ENCODE measurements at places on chromosomes 6 and 20. TPM values are rescaled to one million over a fixed set of nuclear protein-coding genes. Genes with fewer than 3 reads are reported as not detected.

GRCh38 chr20:19785173-19785982 is 27.3 kb downstream of the RIN2 start:
- peak; percentile 81 for DNase-seq

GRCh38 chr6:147641511-147641910 is 133.0 kb downstream of the SAMD5 start:
- DNase-seq = no peak

The PPP1R3G gene
- 1.3 TPM for total RNA-seq

GRCh38 chr20:33882481-33882880 is 71.3 kb downstream of the CHMP4B start:
- DNase-seq = no peak

- no peak for DNase-seq
These were observed 156.2 kb upstream of the CST7 start for GRCh38 chr20:24792641-24793495.

The TULP1 gene
- not detected for total RNA-seq

- no peak for DNase-seq
These were observed 12.6 kb upstream of the MUC21 start for GRCh38 chr6:30970946-30971345.

- no peak for DNase-seq
These were observed 7.9 kb upstream of the TBPL1 start for GRCh38 chr6:133945158-133945557.

The MLN gene
- not detected for total RNA-seq

GRCh38 chr6:34157236-34157830 is 11.4 kb upstream of the GRM4 start:
- no peak for DNase-seq

DNA sequence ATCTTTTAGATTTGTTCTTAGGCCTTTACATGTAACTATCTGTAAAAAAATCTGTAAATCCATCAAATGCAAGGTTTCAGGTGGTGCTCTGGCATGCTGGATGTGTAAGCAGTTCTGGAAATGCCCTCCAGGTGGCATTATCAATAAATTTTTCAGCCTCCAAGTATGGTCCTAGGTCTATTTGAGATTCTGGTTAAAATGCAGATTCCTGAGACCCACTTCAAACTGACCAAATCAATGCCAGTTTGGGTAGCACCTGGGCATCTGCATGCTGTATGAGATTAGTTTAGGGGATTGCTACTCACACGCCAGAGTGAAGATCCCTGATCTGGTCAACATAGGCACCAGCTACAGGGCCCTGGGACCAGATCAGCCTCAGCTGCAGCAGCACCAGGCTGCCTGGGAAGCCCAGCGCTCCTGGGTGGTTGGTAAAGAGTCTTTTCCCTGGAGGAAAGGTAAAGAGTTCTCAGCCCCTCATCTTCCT is 507.3 kb upstream of the CITED2 start:
- peak; percentile 47 for DNase-seq

DNA sequence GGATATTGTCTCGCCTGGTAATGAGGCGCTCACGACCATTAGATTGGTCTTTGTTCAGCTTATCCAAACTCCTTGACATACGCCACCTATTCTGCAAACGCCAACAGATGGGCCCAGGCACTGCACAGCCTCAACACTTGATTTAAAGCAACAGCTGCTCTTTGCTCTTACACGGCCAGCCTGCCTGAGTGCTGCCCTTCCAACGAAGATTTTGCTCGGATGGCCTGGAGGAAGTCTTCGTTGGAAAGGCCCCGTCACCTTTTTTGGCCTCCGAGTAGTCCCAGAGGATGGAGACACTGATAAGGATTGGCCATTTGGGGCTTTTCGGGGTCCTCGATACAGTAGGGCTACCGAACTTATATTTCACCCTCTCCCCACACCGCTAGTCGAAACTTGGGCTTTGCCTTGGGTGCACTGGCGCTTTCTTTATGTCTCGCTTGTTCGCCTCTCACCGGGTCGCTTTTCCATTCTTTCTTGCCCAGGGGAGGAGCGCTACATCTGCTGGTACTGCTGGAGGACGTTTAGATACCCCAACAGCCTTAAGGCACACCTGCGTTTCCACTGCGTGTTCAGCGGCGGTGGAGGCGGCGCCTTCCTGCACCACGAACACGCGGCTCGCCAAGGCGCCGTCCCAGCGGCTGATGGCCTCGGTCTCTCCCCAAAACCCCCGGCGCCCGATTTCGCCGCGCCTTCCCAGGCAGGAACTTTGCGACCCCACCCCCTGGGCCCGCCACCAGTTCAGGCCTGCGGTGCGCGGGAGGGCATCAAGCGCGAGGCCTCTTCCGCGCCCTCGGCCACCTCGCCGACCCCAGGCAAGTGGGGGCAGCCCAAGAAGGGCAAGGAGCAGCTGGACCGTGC is 6.1 kb downstream of the PRDM13 start:
- DNase-seq = no peak

DNA sequence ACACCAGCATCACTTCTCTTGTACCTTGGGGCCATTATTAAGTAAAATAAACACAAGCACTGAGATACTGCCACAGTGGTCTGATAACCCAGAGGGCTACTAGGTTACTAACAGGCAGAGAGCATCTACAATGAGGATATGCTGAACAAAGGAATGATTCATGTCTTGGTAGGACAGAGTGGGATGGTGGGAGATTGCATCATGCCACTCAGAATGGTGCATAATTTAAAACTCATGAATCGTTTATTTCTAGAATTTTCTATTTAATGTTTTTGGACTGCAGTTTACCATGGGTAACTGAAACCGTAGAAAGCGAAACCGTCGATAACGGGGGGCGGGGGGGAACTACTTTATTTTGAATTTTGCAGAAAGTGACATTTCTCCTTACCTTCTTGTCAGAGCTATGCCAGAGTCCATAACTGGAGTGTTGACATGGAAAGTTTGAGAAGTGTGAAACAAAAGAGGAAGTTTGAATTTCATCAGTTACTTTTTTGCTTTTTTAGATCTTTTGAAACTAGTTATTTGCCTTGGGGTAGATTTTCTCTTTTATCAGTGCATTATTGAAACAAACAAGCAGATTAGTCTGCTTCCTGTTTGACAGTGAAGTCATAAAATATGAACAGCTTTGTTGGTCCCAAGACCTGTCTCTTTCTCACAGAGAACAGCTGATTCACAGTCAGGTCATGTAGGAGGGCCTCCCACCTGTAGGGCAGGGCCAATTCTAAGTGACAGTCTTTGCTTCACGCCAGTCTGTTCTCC is 124.9 kb downstream of the KLHL32 start:
- DNase-seq = no peak

GRCh38 chr20:38629979-38630378 is 28.4 kb downstream of the ARHGAP40 start:
- no peak for DNase-seq

GRCh38 chr6:148383658-148384368 is 41.2 kb downstream of the SASH1 start:
- no peak for DNase-seq

DNA sequence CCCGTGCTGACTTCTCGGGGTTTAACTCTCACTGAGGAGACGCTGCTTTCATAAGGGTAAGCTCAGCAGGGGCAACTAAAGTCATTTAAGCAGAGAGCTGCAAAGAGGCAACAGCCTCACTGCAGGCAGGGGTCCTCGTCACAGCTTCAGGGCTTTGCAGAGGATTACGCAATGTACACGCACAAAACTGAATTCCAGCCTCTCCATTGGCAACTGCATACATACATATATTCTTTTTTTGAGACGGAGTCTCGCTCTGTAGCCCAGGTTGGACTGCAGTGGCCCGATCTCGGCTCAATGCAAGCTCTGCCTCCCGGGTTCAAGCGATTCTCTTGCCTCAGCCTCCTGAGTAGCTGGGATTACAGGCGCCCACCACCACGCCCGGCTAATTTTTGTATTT is 2.4 kb downstream of the GMEB2 start:
- DNase-seq = peak; percentile 73

DNA sequence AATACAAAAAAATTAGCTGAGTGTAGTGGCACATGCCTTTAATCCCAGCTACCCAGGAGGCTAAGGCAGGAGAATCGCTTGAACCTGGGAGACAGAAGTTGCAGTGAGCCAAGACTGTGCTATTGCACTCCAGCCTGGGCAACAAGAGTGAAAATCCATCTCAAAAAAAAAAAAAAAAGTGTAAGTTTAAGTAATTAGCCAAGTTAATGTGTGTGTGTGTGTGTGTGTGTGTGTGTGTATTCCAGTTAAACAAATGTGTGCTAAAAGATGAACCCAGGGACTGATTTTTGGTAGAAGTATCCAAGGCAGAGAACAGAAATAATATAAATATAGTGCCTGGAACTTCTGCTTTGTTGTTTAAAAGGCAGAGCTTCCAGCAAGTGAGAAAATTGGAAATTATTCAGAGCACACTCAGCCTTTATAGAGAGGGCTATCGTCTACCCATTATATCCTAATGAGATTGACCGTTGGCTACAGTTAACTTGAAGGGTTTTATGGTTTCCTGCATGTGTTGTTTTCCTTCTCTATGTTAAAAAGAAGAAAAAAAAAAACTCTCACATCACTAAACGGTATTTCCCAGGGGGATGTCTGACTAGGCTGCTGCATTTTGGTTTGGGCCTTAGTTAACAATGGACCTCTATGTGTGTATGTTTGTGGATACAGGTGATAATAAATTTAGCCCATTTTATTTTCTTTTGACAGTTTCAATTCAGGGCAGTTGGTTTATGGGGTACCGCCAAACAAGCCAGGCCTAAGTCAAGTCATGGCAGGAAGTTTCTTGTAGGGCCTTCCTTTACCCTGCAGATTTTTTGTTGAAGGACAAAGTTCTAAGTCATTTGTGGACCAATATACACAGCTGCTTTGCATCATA is 9.8 kb downstream of the SOX4 start:
- DNase-seq = no peak

- DNase-seq = no peak
These were observed 177.0 kb upstream of the PRDM1 start for GRCh38 chr6:105909106-105909505.

GRCh38 chr6:55557146-55557545 is 21.8 kb downstream of the HMGCLL1 start:
- no peak for DNase-seq

The PRSS35 gene
- 5.2 TPM for total RNA-seq

DNA sequence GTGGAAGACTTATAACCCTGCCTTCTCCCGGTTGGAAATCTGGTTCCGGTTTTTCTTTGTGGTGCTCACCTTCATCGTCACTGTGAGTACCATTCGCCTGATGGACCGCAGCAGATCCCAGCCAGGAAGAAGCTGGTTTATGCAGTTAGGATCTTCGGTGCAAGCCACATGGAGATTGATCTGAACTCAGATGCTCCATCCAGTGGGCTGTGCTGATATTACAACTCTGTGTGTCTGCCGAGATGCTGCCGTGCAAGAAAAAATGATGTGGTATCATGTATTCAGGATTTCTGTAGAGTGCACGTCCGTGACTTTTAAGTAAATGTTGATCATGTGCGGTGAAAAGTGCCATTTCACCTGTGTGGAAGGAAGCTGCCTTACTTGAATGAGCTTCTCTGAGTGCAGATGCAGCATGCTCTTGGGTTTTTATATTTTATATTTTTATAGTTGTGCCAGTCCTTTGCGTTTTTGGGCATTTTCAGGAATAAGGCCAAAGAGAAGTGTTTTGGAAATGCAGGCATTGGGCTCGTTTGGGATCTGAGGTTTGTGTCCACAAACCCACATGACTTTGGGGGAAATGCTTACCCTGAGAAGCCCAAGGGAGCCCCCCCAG is 39.2 kb downstream of the DYNLT1 start:
- DNase-seq = peak; percentile 76

The HLA-DRA gene
- not detected for total RNA-seq
